Stomach (tissue), 19 donors: ENCODE measurements at places on chromosomes 3 and 15. TPM values are rescaled to one million over a fixed set of nuclear protein-coding genes. Genes with fewer than 3 reads are reported as not detected.

The IL20RB gene
- 1.3 TPM for total RNA-seq

The DAZL gene
- total RNA-seq, result not detected

The OXTR gene
- not detected for total RNA-seq

The BBX gene
- total RNA-seq, result 81.1 TPM

The HCN4 gene
- 0.45 TPM for total RNA-seq

The NANOGP8 gene
- not detected for total RNA-seq

The GRM7 gene
- 2.2 TPM for total RNA-seq

The WDR93 gene
- total RNA-seq, result not detected

The NRG4 gene
- not detected for total RNA-seq

The CA12 gene
- total RNA-seq, result 58.8 TPM

The ROPN1 gene
- not detected for total RNA-seq

The CCDC9B gene
- total RNA-seq, result 21.1 TPM

The HCLS1 gene
- 115 TPM for total RNA-seq

The C3orf80 gene
- total RNA-seq, result 0.73 TPM

The CCR3 gene
- not detected for total RNA-seq

The HHLA2 gene
- total RNA-seq, result 12.1 TPM

The SI gene
- not detected for total RNA-seq

The NIT2 gene
- total RNA-seq, result 35.1 TPM

The GLCE gene
- 16.9 TPM for total RNA-seq

The WDR49 gene
- 2.2 TPM for total RNA-seq
